ENCODE measurements at places on chromosomes 7 and 10.

GRCh38 chr10:124332426-124332825 is 86.3 kb downstream of the OAT start:
- DNase-seq, result no peak

DNA sequence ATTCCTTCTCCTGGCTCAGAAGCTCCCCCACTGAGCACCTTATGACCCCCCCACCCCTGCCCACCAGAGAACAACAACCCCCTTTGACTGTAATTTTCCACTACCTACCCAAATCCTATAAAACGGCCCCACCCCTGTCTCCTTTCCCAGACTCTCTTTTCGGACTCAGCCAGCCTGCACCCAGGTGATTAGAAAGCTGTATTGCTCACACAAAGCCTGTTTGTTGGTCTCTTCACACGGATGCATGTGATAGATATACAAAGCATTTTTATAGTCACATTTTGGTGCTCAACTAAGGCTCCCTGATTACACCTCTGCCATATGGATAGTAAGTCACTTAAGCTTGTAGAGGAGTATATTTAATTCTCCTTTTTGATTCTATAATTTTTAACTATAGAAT is 985.8 kb downstream of the REEP3 start:
- DNase-seq, result no peak

GRCh38 chr7:94400643-94401427 is 6.1 kb downstream of the COL1A2 start:
- DNase-seq, result no peak

- no peak for DNase-seq
Measured at GRCh38 chr10:104013489-104013888, 46.5 kb downstream of the SLK start.

DNA sequence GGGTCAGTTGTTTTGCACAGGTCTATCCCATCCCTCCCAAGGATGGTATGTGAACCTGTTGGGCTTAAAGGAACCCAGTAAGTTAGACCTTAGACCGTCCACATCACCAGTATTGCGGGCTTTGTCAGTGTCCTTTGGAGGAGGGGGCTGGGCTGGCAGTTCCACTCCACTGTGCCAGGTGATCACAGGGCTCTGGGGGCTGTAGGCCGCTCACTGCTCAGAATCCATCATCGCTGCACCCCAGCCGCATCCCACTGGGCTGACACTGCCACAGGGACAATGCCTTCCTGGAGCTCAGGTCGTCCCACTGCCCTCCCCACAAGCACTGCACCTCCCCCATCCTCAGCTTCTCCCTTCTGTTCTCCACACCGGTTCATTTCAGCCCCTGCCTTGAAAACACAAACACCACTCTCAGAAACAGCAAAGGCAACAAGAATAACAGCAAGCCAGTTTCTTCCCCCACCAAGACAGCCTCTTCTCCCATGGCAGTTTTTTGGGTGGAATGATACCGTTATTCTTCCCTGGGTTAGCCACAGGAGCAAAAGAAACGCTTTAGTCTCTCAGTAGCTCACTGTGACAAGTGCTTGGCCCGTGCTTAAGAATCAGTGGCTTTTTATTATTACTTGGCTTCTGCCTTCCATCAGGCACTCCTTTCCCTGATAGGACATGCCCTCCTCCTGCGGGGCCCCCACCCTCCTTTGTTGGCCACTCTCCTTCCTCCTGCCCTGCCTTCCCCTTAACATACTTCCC is 111.2 kb downstream of the GRK5 start:
- no peak for DNase-seq

DNA sequence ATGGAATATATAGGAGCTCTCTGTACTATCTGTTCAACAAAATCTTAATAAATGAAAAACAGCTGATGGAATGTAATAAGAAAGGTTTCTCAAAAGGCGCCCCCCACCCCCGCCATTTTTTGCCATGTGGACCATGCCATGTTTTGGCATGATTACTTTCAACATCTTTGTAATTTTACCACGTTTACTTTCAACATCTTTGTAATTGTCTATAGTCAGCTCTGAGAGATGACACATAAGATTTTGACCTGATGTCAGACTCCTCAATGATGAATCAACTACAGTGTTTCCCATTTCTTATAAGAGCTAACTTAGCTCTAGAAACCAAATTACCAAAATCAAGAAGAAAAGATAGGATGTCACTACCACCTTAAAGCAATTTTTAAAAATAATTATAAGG is 144.9 kb upstream of the AHR start:
- DNase-seq, result no peak

DNA sequence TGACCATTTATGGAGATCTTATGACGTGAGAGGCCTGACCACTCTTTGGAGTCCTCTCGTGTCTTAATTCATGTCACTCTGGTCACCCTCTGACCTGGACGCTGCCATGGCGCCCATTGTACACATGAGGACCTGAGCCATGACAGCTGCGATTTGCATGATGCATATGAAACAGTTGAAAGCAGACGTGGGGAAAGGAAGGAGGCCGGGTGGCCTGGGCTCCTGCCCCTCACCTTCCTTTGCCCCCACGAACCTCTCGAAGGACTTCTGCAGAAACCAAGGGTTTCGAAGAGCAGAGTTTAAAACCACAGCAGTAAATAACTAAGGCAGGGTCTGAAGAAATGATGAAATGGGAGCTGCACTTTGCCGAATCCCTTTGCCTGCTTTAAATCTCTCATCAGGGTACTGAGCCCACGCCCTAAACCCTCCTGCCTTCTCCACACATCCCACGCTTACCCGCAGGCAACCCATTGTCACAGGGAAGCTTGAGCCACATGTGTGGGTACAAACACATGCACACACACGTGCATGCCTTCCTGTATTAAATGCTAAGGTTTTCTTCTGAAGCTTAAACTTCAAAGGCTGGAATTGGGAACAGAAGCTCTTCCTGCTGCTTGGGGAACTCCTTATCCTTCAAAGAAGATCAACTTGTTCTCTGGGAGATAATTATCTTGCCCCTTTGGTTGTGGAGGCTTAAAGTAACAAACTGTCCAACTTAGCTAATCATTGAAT is 11.7 kb upstream of the CALML3 start:
- no peak for DNase-seq

GRCh38 chr10:126147866-126148587 is 240.2 kb downstream of the ADAM12 start:
- no peak for DNase-seq

DNA sequence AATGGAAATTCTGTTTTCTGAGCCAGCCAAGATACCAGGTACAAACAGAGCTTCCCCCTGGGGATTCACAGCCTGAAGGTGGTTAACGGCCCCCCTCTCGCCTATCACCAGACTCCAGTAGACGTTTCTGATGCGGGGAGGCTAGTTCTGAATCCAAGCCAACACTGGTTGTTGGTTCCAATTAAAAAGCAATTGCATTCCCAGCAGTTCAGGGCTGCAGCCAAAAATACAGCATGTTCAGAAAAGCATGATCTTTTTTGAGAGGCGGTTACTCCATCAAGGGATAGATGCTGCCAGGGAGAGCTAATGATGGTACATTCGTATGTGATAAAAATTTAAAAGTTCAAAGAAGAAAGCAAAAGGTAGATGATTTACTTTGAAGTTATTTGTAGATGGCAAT is 481.0 kb downstream of the GALNT17 start:
- DNase-seq, result no peak

GRCh38 chr7:90726623-90727022 is 130.5 kb downstream of the CDK14 start:
- no peak for DNase-seq

DNA sequence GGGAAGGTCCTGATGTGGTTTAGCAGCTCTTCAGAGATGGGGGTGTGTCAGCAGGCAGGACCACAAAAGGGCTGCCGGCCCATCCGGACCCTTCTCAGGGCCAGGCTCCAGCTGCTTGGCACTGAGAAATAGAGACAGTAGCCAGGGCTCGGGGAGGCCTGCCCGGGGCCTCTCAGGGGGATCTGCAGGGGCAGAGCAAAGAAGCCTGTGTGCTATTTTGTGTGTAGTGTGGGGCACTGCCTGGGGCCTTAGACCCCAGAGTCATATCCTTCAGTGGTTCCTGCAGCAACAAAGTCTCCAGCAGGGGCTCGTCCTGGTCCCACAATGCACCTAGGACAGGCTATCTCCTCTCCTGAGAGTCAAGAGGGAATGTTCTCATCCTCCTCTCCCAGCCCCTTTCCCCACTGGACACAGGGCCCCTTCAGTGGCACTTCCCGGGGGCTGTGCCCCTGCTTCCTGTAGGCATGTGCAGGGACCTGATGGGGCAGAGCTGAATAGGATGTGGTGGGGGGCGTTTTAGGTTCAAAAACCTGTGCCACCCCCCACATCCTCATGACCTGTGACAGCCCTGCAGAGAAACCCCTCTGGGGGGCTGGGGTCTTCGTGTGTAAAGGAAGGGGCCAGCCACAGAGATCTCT is 159.5 kb upstream of the RHEB start:
- peak; percentile 20 for DNase-seq

- no peak for DNase-seq
Measured at GRCh38 chr10:36097696-36098095, 455.6 kb upstream of the FZD8 start.

GRCh38 chr7:148912758-148913541 is 28.9 kb upstream of the EZH2 start:
- DNase-seq, result peak; percentile 58

- DNase-seq, result no peak
Measured at GRCh38 chr10:85642082-85642420, 724.5 kb downstream of the GRID1 start.

- no peak for DNase-seq
Measured at GRCh38 chr7:137962875-137963507, 38.9 kb downstream of the CREB3L2 start.

DNA sequence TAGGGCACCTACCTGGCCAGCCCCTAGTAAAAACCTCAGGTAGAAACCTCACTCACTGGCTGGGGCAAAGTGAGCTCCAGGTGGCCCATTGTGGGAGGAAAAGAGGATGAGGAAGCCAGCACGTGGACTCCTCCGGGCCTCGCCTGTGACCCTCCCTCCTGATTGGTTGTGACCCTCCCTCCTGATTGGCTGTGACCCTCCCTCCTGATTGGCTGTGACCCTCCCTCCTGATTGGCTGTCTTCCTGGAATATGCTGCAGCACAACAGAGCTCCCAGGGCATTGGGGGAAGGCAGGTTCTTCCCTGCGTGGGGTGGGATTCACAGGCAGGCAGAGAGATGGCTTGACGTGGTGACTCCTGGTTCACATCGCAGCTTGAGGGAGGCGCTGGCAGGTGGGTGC is 343.0 kb downstream of the GLRX3 start:
- no peak for DNase-seq

- DNase-seq, result no peak
Measured at GRCh38 chr7:68925241-68925640, 673.0 kb upstream of the AUTS2 start.

GRCh38 chr10:45000138-45000751 is 478 bp upstream of the ZNF22 start:
- DNase-seq, result no peak

DNA sequence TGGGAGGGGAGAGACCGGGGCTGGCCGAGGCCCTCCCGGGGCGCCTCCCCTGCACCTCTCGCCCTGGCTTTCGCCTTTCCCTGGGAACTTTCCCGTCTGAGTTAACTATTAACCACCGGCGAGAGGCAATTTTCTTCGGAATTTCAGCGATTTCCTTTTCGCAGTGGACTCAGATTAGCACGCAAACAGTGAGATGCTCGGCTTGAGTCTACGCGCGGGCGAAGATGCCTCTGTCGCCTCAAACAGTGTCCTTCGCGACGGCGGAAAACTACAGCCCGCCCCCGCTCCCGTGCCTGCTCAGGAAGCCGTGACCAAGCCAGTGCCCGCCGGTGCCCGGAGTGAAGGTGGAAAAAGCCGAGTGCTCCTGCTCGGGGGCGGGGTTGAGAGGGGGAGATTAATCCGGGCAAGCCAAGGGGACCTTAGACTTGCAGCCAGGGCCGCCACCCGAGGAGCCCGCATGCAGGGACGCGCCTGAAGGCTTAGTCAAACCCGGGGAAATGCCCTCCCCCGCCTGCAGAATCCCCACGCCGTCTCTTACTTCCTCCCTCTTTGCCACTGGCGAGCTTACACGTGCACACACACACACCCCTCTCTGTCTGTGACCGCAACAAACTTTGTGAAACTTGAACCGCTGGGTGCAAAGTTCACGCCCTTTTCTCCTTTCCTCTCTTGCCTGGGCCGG is 14.5 kb upstream of the PAX2 start:
- peak; percentile 80 for DNase-seq
